CD4-positive, alpha-beta T cell treated with Interleukin-15 for 4 hours (primary cell): ENCODE measurements at places on chromosomes 3 and 15.

DNA sequence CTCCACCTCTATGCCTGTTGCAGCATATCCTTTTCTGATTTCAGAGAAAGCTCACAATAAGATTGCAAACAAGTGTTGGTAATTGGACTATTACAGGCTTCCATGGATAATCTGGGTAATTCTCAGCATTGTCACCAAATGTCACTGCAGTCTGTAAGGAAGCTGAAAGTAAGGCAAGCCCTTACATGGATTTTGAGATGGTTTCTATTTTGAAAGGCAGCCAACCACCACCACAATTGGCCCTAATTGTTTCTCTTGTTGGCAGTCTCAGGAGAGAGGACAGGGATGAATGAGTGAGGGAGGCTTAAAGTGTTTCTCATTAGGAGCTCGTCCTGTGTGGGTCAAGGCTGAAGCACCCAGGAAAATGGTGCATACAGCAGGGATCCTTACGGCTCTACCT lies 879.9 kb downstream of the TUSC7 start:
- no peak for DNase-seq

DNA sequence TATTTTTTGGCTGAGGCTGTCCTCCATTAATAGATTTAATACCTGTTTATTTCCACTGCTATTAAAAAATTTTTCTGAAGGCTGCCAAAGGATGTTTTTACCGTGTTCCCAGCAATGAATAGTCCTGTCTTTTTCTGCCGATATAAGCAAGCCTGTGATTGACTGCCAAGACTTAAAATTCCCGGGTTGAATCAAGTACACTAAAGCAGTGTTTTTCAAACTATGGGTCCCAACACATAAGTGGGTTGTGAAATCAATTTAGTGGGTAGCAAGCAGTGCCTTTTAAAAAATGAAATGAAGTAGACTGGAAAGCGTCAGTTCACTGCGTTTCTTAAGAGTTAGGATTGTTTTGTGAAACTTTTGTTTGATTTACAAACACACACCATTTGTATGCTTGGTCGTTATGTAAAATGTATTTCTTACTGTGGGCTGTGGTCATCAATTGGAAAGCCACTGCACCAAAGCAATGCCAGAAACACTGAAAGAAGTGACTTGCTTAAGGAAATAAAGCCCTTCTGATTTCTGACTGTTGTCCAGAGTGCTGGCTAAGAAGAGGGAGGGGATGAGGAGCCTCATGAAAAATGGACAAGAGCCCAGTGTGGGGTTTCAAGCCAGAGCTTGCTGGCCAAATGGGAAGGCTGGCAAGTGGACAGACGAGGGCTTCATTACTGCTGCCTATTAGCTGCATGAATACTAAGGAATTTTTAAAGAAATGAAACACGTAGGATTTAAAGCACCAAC lies 206.0 kb downstream of the THRB start:
- no peak for DNase-seq

DNA sequence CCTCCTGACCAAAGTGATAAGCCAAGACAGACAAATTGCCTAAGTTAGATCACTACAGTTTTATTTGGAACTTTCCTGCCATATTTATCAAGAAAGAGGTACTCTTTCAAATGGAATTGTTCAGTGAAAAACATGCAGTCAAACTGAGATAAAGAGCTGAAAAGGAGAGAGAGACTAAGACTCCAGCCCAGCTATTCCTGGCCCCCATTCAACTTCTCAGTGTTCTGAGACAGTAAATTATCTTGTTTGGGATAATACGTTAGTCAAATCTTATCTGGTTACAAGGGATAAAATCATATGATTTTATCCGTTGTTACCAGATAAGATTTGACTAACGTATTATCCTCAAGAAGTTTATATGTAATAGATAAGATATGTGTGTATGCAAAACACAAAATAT lies 67.6 kb upstream of the CMC1 start:
- no peak for DNase-seq

- DNase-seq = no peak
Measured at GRCh38 chr15:40439960-40440742, 602 bp upstream of the BAHD1 start.

GRCh38 chr15:47812470-47812999 lies 95.2 kb downstream of the SEMA6D start:
- DNase-seq = no peak

- DNase-seq = no peak
Measured at GRCh38 chr3:83023086-83023485, 1261.6 kb upstream of the GBE1 start.

- no peak for DNase-seq
Measured at GRCh38 chr3:47899495-47900108, 96.7 kb downstream of the DHX30 start.

- DNase-seq = no peak
Measured at GRCh38 chr3:106343811-106344210, 475.0 kb upstream of the CBLB start.

DNA sequence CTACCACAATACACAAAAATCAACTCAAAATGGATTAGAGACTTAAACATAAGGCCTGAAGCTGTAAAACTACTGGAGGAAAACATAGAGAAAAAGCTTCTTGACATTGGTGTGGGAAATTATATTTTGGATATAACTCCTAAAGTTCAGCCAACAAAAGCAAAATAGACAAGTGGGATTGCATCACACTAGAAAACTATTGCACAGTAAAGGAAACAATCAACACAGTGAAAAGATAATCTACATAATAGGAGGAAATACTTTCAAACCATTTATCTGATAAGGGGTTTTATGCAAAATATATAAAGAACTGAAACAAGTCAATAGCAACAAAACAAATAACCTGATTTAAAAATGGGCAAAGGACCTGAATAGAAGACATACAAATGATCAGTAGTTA lies 37.6 kb upstream of the TP63 start:
- no peak for DNase-seq

DNA sequence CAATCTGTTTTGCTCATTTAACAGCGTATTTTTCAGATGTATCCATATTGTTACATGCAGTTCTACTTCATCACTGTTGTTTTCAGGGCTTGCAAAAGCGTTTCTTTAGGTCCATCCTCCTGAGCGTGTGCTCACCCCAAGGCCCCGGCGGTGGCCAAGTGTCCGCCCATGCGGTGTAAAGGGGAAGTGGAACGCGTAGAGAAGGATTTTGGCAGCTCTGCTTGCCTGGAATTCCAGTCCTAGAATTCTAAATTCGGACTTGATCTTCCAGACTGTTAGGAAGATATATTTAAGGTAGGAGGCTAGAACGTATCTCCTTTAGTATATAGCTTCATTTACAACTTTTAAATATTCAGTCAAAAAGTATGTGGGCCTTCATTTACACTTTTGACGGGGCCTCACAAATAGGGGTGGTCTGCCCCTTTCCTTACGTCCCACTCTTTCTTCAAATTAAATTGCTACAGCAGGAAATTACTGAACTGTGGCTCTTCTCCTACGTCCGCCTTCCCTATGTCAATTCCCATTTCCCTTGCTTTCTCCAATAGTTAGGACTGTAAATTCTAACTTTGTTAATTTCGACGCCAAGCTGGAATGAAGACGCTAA lies 609 bp upstream of the TBC1D23 start:
- DNase-seq = no peak

DNA sequence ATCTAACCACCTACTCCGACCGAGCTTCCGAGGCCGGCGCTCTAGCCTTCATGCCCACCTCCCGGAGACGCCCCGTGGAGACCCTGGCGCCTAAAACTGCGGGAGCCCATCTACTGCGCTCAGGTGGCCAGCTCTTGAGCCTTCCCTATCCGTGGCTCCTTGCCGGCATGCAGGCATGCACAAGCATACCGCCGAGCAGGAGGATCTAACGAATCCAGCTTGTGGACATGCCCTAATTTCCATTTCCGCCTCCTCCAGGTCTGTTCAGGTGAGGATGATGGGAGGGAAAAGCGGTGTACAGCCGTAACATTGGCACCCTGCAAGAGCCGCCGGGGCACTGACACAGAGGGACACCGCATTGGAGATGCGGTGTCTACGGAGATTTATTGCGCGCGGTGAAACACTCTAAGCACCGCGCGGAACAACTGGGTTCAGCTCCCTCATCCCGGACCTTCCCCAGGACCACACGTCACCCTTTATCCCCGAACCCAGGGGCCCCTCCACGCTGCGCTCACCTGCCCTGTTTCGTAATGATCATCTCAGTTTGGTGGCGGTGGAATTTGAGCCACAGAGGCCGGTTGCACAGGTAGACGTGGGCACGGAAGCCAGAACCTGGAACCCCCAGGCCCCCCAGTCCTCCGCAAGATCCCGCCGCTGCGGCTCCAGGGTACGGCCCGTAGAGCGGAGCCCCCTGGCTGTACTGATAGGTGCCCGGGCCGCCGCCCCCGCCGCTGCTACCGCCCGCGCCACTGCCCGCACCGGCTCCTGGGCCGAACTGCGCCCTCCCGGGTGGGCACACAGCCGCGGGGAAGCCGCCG lies 1.0 kb downstream of the EOMES start:
- no peak for DNase-seq

DNA sequence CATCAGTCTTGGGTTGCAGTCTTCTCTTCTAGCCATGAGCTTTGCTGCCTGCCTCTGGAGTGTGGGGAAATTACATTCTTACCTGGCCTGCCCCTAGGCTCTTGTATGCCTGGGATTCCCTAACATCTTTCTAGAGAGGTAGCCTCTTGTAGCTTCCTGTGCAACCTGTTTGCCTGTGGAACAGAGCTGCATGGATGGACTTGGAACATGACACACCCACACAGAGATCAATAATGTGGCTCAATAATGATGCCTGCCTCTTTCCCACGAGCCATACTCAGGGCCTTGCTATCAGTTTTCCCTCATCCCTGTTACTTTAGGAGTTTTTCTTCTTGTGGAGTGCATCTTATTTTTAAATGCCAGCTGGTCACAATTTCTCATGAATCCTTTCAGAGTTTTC lies 11.4 kb downstream of the CHCHD6 start:
- no peak for DNase-seq

DNA sequence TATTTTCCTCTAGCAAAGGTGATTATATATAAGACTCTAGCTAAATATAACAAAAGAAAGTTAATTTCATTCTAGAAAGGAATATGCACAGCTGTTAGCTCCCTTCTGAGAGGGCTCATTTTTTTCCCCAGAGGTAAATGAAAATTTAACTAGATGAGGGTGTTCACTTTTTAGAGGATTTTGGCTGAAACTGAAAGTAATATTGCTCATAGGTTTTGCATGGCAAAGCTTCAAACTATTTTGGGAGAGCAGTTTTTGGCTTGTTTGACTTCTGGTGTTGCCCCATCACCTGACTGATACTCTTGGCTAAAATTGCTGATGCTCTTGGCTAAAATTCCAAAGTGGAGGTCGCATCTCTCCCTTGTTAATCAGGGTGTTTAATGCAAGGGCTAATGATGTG lies 311.9 kb downstream of the EDEM1 start:
- DNase-seq = no peak

DNA sequence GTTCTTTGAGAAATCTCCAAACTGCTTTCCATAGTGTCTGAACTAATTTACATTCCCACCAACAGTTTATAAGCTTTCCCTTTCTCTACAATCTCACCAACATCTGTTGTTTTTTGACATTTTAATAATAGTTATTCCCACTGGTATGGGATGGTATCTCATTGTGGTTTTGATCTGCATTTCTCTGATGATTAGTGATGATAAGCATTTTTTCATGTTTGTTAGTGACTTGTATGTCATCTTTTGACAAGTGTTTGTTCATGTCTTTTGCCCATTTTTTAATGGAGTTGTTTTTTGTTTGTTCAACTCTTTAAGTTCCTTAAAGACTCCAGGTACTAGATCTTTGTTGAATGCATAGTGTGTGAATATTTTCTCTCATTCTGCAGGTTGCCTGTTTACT lies 116.6 kb upstream of the TSC22D2 start:
- no peak for DNase-seq

DNA sequence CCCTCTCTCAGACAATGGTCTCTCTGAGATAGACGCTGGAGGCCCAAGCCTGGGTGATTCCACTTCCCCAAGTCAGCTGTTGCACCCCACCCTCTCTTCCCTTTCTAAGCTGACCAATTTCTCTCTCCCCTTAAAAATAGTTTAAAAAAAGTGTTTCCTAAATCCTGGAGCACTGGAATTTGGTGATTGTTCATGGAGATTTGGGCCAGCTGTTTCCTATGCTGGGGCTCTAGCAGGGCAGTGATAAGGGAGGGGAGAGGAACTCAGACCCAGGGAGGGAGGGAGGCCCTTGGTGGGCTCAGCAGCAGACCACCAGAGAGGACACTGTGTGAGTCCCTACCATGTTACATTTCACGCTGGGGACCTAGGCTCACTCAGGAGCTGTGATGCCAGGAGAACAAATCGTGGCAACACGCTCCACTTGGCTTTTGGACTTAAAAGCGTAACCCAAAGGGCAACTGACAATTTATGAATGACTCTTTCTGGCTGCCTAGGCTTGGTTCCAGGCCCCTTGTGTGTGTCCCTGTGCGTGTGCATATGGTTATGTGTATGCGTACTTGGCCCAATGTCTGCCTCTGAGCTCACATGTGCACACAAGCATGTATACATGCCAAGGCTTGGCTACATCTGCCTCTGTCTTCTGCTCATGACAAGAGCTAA lies 59.8 kb upstream of the INSYN1 start:
- no peak for DNase-seq

GRCh38 chr3:74844428-74844827 lies 230.0 kb upstream of the CNTN3 start:
- DNase-seq = no peak

- DNase-seq = no peak
Measured at GRCh38 chr3:65960087-65960486, 78.6 kb downstream of the MAGI1 start.

DNA sequence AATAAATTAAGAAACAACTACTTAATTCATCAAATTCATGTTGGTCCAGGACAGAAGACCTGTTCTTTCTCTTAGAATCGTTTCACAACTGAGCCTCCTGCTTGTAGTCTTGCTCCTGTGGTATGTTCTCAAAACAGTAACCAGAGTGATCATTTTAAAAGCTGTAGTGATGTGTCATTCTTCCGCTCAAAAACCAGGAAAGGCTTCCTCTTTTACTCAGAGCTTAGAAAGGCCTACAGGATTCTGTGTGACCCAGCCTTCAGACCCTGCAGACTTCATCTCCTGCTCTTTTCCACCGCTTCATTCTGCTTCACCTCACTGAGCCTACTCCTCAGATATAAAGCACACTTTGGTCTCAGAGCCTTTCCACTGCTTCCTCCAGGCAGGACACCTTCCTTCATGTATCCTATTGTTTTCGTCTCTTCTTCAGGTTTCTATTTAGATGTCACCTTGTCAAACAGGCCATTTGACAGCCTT lies 22.7 kb downstream of the ST6GAL1 start:
- peak; percentile 55 for DNase-seq
